ENCODE measurements at places on chromosomes 1 and 21.
A peak's percentile ranks its signal among the peaks of the same experiment; 100 is the strongest.

DNA sequence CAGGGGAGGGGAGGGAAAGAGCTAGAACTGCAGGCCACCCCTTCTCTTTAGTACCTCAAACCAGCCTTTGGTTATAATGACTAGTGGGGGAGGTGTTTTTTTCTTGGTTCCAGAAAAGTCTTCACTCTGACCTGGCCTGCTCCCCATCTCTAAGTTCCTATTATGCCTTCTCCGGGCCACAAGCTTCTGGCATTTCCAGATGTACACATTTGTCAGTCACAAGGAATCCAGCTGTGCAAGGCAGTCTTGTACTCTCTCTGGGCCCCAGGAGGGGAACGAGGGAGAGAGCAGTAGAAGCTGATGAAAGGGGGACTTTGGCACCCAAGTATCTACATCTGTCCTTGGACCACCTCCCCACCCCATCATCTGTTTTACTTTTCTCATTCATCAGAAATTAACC, 2.7 kb upstream of the FALEC start:
- no peak for DNase-seq

DNA sequence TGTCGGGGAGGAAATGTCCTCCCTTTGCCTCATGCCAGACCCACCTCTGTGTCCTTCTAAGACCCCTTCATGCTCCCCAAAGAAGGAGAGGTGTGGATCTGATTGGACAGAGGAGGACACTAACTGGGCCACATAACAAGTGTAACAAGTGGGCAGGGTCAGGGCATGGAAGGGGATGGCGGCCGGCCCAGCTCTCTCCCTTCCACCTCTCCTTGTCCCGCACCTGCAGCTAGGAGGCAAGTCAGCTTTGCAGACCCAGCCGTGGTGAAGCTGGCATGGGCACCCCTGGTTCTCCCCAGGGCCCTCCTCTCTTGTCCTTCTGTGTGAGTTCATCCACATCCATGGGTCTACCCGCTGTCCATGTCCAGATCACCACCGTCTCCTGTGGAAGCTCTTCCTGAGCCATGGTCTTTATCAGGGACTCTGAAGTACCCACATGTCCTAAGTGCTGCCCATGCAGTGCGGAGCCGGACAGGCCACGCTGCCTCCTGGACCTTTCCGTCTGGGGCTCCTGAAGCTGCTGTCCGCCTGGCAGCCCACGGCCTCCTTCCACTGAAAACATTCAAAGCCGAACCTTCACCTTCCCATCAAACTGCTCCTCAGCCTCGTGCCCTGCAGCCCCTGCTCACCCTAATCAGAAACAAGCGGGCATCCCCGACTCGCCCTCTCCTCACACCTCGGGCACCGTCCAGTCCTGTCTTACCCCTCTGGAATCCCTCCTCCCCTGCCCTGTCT, 460.5 kb downstream of the PTPRU start:
- DNase-seq = no peak

- DNase-seq = no peak
Observed at GRCh38 chr21:14864211-14865021, 200.4 kb downstream of the NRIP1 start.

DNA sequence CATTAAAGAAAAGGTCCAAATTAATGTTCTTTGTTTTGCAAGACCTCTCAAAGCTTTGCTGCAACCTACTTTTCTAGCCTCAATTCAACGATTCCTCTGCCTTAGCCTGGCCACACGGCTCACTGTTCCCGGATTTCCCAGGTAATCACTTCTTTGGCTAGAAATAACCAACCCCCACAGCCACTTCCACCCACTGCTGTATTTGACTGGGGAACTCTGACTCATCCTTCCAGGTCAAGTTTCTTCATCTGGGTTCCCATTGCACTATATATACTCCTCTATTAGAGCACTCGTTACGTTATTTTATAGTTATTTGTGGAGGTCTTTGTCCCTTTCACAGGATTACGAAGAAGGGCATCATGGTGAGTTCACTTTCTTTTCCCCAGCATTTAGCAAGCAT, 185.9 kb downstream of the CACNA1E start:
- no peak for DNase-seq

DNA sequence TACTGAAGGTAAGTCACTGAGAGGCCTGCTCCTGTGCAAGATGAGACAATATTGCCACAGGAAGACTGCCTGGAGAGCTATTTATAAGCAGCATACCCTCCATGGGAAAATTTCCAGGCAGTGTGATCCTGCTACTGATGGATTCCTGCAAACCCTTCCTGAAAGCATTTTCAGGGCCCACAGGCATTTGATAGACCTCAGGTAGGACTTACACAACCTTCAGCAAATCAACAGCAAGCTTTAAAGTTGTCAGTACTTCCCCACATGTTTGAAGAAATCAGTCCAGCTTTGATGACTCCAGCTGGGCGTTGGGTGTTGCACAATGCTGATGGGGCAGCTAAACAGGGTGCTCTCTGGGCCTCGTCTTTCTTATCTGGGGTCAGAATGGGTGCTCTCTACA, 108.8 kb downstream of the PLXNA2 start:
- DNase-seq = no peak

DNA sequence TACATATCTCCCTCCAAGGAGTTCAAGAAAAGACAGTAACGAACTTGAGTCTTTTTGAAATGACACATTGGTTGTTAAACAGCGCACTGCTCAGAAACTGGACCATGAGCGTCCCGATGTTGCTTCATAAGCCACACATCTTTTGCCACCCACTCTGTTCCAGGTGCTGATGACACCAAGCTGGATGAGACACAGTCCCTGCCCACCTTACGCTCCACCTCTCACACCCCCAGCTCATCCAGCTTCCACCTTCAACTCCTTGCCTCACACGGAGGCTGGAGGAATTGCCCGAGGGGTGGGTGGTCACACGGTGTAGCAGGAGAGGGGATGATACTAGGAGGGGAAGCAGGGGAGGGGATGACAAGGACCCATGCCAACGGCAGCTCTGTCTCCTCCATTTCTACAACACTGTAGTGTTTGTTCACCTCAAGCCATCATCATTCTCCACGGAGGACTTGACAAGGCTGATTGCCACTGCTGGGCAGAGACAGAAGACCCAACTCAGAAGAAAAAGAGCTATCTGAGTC, 148.5 kb upstream of the TNR start:
- DNase-seq = no peak

GRCh38 chr1:66460776-66461175, 73.2 kb upstream of the SGIP1 start:
- no peak for DNase-seq

- no peak for DNase-seq
Observed at GRCh38 chr1:247908766-247909165, 11.3 kb upstream of the OR2T8 start.

GRCh38 chr1:118116909-118117308, 68.1 kb downstream of the SPAG17 start:
- no peak for DNase-seq

DNA sequence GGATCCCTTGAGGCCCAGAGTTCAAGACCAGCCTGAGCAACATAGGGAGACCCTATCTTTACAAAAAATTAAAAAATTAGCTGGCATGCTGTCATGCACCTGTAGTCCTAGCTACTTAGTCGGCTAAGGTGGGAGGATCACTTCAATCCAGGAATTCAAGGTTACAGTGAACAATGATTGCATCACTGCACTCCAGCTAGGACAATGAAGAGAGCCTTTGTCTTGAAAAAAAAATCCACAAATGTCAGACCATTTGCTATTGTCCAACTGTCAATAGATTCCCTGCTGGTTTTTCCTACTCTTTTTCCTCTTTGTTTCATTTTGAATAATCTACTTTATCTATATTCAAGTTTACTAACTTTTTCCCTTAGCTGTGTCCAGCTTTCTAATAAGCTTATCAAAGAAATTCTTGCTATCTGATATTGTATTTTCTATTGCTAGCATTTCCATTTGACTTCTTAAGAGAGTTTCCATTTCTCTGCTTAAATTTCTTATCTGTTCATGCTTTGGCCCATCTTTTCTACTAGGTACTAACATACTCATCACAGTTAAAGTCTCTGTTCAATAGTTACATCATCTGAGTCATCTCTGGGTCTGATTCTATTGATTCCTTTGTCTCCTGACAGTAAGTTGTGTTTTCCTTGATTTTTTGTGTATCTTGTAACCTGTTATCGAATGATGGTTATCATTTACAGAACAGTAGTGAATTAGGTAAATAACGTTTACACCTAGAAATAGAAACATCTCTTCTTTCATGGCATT, 14.8 kb downstream of the MT1HL1 start:
- DNase-seq = no peak

DNA sequence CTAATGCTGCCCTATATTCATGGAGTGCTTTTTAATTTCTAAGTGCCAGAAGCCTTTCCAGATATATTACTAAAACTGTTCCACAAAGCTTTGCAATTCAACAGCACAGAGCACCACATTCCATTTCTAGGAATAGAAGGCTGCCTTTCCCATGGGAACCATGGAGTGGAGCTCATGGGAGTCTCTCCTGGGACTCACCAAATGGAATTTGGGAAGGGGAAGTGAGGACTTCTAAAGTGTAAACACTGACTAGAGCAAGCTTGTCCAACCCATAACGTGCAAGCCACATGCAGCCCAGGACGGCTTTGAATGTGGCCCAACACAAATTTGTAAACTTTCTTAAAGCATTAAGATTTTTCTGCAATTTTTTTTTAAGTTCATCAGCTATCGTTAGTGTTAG, 190.4 kb upstream of the TNR start:
- DNase-seq = no peak

- DNase-seq = no peak
Observed at GRCh38 chr1:58818976-58819375, 35.1 kb upstream of the JUN start.

DNA sequence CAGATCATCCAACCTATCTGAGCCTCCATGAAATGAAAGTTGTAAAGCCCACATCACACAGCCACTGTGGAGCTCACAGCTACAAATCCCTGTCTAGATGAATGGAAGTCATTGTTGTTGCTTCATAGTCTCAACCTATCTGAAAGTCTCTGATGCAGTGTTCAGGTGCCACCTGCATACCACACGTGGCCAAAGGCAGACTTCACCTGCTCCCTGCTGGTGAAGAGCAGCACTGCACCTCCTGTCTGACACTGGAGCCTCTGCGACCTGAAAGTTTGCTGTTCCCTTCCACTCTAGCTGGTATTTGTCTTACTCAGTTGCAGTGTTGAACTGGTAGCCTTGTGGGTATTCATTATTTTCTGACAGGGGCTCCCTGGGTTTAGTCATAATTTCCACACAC, 18.4 kb downstream of the LORICRIN start:
- peak; percentile 57 for DNase-seq

GRCh38 chr1:27361044-27361402, 5.7 kb downstream of the MAP3K6 start:
- no peak for DNase-seq

DNA sequence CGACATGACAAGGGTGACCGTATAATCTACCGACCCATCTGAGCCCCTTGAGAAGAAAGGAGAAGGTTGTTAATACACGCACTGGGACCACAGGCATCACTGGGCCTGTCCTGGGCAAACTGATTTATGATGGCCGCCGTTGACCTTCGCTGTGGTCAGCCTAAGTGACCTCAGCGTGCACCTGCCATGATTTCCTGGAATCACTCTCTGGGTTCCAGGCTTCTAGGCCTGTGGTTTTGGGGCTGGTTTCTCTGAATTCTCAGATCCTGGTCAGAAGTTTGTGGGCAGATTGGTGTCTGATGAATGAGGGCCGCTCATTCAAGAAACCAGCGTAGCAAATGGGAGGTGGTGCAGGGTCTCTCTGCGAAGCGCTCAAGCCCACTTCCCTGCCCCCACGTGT, 64.0 kb downstream of the SIK1 start:
- no peak for DNase-seq

DNA sequence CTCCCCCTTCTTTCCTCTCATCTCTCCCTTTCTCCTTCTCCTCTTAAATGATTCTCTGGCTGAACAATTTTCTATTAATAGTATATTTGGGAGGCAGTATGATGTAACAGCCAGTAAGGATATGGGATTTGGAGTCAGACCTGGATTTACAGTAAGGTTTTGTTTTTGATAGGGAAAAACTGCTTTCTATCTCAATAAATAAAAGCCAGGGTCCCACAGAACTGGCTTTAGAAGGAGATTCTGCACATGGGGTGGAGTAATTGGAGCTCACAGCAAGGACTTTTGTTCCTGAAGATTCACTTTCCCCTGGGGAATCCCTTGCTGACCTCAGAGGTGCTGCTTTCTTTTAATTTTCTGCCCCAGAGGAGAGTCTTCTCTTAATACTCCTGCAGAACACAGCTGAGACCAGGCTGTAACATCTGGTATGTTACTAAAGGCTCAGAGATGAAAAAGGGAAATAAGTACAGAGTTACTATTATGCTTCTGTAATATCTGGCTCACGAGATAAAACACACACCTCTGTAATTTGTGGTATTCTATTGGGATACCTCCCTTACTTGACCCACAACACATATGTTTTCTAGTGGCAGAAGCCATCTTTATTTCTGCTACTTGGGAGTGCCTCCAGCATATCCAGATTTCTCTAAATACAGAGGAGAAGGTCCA, 13.4 kb downstream of the EPB41 start:
- peak; percentile 44 for DNase-seq

DNA sequence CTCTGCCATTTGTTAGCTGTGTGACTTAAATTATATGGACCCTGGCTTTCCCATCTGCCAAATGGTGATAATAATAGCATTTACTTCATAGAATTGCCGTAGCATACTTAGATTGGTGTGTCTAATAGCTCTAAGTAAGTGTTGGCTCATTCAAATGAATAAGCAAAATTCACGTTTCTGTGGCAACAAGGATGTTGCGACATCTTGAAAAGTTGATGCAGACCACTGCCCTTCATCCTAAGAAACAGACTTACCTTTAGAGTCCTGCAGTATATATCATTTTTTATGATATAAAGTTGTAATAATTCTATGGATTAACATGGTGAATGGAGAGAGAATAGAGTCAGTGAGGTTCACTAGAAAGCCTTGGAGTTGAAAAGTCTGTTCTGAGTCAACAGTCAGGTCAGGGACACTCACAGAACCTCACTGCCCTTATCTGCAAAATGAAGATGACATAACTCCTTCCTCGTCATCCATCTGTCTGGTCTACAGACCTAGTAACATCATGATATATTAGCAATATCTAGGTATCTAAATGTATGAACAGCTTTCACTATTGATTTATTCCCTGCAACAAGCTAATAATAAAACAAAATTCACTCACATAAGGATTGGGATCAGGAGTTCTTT, 167.3 kb upstream of the C8B start:
- no peak for DNase-seq

DNA sequence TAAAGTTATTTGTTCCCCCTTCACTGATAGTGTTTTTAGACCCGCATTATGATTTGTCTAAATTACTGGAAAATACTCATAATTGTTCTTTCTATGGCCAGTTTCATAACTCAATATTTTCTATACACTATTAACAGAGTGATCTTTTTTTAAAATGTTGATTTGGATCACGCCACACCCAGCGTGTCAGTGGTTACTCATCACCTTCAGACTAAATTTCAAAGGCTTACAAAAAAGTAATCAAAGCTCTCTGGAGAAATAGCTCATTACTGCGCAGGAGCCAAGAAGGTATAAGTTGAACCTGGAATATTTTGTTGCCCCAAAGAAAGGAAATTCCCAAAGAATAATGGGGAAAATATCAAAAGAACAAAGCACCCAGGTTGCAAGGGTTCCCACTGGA, 104.9 kb downstream of the EVI5 start:
- DNase-seq = no peak

GRCh38 chr1:84541679-84542078, 32.6 kb downstream of the CTBS start:
- no peak for DNase-seq

- DNase-seq = no peak
Observed at GRCh38 chr1:44273560-44274350, 60.5 kb downstream of the DMAP1 start.

Data from germinal center (tissue), 1 donor.